ENCODE measurements at places on chromosomes 1 and 21.

GRCh38 chr1:22074803-22075202, 22.3 kb downstream of the CDC42 start:
- no peak for DNase-seq

DNA sequence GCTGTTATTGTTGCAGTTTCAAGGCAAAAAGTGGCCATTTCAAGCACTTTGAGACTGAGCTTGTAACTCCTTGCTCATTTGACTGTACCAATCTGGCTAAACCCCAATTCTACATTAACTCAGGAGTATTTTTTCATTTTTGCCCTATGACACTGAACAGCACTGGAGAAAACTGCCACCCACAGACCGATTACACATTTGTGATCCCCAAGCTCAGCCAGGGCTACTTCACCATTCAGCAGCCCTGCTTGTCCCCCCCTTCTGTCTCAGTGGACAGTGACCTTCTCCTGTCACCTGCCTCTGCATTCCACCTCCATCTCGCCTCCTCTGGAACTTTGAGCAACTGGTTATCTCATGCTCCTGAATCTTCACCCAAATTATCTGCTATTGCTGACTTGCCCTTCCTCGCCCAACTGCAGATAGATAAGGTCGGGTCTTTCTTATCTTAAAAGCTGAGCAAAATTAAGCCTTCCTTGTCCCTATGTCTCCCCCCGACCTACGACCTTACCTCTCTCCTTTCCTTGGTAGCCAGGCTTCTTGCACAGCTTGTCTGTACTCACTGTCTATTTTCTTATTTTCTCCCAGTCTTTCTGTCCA, 25.3 kb downstream of the SPATA46 start:
- DNase-seq = no peak

- DNase-seq = no peak
Measured at GRCh38 chr21:44326716-44327602, 12.2 kb downstream of the CFAP410 start.

DNA sequence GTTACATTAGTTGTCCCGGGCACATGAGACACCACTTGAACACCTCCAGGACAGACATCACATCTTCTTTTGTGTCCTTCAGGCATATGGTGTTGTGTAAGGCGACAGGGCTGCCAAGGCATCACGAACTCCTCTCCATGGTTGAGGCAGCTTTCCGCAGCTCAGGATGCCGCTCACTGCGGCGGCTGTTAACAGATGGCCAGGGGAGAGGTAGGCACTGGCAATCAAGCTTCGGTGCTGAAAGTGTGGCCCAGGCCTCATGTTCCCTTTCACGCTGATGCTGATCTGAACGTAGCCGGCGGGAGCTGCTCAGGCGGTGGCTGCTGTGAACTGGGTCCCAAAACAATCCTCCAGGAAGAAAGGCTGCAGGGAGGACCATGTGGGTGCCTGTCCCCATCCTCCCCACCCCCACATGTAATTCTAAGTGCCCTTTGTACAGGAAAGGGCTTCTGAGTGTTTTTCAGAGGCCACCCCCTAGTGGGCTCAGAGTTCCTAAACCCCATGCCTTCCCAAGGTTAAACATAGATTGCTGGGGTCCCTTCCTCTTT, 287.1 kb upstream of the AJAP1 start:
- DNase-seq = no peak

DNA sequence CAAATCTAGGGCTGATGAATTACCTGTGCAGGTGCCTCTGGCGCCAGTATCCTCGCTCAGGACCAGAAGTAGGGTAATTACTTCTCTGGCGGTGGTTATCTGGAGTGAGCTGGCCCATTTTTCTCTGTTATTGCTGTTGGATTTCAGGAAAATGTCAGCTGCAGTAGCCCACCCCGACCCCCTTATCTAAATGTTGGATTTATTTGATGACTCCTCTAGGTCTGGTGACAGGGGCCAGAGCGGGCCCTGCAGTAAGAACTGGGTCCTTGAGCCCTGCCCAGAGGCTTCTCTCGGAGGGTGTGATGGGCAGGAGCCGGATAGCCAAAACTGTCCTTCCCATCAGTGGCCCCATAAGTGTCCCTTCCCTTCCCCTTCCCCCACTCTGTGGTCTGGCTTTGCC, 384.3 kb downstream of the PTPRU start:
- DNase-seq = no peak

DNA sequence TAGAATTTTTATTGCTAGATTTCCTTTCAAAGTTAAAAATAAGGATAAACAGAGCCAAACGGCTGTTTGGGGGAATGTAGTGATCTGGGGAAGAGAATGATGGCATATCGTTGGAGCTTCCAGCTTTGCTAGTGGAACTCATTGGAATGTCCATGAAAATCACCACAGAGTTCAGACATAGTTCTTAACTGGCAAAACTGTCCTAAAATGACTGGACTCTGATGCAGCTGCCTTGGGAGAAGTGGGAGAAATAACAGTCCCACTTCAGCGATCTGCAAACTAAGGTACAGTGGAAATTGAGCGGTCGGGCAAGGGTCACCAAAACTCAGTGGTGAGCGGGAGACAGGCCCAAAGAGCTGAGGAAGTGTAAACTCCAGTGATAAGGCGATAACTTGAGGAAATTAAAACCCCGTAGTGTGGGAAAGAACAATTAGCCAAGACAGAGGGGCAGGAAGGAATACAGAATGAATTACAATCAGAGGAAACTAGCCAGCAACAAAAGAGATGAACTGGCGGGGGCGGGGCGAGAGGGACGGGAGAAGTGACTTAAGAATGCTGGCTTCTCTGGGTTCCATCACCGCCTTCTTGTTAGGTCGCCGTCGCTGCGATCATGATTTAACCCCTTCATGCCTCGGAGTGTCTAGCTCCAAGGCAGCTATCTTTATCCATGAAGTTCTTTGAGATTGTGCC, 89.8 kb upstream of the ARHGAP29 start:
- no peak for DNase-seq

All from activated T-cell treated with anti-CD3 and anti-CD28 coated beads for 4 hours (primary cell).